Inflammatory macrophage (primary cell): ENCODE measurements at places on chromosomes 6 and 20.
A peak's percentile ranks its signal among the peaks of the same experiment; 100 is the strongest.

DNA sequence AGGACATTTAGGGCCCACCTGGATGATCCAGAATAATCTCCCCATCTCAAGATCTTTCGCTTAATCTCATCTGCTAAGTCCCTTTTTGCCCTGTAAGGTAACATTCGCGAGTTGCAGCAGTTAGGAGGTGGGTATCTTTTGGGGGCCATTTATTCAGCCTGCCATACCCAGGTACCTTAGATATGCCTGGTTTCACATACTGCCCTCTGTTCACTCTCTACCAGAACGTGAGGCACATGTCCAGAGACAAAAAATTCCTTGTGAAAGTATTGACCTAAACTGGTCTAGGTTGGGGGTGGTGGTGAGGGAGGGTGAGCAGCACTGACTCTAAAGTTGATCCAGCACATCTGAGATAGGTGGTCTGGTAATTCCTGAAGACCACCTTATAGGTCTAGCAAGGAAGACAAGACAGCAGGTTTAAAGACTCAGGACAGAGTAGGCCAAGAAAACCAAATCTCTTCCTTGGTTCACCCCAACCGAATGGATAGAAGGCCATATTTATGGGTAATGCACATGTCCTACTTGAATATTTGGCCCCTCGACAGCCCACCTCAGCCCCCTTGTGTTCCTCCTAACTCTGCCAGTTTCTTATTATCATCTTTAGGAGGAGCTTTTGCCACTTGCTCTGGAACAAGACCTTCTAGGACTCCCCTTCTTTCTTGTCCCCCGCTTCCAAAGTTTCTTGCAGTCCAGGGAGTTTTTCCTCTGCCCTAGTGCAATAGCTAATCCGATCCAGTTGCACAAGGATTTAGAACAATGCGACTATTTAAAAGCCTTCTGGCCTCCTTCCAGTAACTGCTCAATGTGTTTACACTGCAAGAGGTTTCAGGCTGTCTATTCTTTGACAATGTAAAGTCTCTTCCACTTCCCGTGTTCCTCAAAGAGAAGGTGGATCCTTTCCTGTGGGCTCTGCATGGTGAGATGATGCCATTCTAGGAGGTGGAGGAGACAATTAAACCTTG is 213.0 kb upstream of the LAMP5 start:
- no peak for DNase-seq

- DNase-seq, result peak; percentile 30
These were observed 183.3 kb downstream of the FOXC1 start for GRCh38 chr6:1792989-1793388.

- peak; percentile 68 for DNase-seq
These were observed 130.6 kb upstream of the INSM1 start for GRCh38 chr20:20237093-20237959.

- DNase-seq, result no peak
These were observed 4.4 kb upstream of the TUBB1 start for GRCh38 chr20:59014680-59015389.

- no peak for DNase-seq
These were observed 126.9 kb upstream of the FAM83B start for GRCh38 chr6:54719633-54720032.
